ENCODE measurements at places on chromosomes 11 and 22.

- H3K4me3 ChIP-seq: no peak overlapping the region
- H3K36me3 ChIP-seq: peaks cover 31% of the 10 kb centered on the region
- H3K27me3 ChIP-seq: no peaks in the 10 kb centered on the region
- no peak for ATAC-seq
- H3K27ac ChIP-seq: no peak overlapping the region
- peaks cover 11% of the 10 kb centered on the region for H3K4me1 ChIP-seq
Measured at GRCh38 chr11:47318166-47318565, 34.3 kb downstream of the MYBPC3 start.

- peak overlapping the region; percentile 43 for H3K27ac ChIP-seq
- peaks cover 75% of the 10 kb centered on the region for H3K4me1 ChIP-seq
- ATAC-seq: no peak
- H3K27me3 ChIP-seq: no peaks in the 10 kb centered on the region
- H3K4me3 ChIP-seq: no peak overlapping the region
Measured at GRCh38 chr22:45223304-45224117, 17.2 kb downstream of the KIAA0930 start.

DNA sequence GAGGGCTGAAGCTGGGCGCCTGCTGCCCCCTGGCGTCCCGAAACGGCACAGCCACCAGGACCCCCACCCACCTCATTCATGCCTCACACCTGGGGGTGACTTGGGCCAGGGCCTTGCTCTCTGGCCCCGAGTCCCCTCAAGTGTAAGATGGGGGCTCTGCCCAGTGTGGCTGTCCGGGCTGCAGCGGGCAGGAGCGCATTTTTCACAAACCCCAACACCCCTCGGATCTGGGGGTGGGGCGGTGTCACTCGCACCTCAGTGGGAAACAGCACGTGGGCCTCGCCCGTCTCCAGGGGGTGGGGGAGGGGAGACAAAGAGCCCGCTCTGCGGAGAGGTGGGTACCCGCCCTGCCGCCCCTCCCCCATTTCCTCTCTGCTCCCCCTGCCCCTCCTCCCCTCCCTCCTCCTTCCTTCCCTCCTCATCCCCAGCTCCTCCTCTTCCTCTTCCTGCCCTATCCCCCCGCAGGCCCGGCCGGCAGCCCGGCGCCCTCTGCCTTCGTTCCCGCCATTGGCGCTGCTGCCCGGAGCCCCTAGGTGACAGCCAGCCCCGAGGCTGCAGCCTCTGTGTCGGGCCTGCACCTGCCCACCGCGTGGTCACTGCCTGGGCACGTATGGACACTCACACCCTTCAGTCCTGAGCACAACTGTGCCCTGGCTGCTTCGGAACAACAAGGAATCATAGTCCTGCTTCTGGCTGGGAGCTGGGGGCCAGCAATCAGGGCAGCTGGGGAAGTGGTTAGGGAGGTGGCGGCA lies 6.8 kb upstream of the CDKN1C start:
- peaks cover 25% of the 10 kb centered on the region for H3K4me1 ChIP-seq
- peak; percentile 50 for ATAC-seq
- H3K4me3 ChIP-seq: peak overlapping the region; percentile 76
- H3K27me3 ChIP-seq: no peaks in the 10 kb centered on the region
- H3K36me3 ChIP-seq: no peaks in the 10 kb centered on the region

- H3K4me1 ChIP-seq: peaks cover 28% of the 10 kb centered on the region
- no peaks in the 10 kb centered on the region for H3K27me3 ChIP-seq
- H3K4me3 ChIP-seq: no peak overlapping the region
- no peak for ATAC-seq
Measured at GRCh38 chr11:34072041-34072440, 20.5 kb downstream of the CAPRIN1 start.

DNA sequence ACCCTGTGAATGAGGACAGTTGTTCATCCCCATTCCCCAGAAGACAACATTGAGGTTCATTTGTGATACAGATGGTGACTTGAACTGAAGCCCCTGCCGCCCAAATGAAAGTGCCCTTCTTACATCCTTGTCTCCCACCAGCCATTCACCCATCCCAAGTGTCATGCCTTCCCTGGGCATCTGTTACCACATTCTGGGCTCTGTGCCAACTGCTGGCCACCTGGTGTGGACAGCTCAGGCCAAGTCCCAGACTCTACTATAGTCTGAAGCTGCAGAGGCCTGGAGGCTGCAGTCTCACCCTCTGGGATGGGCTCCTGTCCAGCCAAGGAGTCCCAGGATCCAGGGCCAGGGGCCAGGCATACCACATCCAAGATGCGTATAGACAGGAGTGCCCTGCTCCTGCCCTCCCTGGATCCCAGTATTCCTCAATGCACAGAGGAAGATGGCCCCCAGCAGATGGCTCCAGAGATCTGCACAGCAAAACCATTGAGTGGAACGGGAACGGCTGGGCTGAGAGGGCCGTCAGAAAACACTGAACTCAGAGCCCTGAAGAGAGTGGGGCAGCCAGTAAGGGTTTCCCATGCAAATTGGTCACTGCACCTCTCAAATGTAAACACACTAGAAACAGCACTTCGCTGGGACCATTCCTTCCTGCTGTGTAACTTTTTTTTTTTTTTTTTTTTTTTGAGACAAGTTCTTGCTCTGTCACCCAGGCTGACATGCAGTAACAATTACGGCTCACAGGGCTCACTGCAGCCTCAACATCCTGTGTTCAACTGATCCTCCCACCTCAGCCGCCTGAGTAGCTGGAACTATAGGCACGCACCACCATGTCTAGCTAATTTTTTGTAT lies 22.8 kb downstream of the ARRB1 start:
- no peak overlapping the region for H3K4me3 ChIP-seq
- ATAC-seq: peak; percentile 53
- peaks cover 18% of the 10 kb centered on the region for H3K4me1 ChIP-seq
- no peaks in the 10 kb centered on the region for H3K36me3 ChIP-seq

- H3K4me3 ChIP-seq: no peak overlapping the region
- H3K4me1 ChIP-seq: peaks cover 21% of the 10 kb centered on the region
- H3K27ac ChIP-seq: no peak overlapping the region
- no peak for ATAC-seq
- peaks cover 77% of the 10 kb centered on the region for H3K27me3 ChIP-seq
Measured at GRCh38 chr11:79388201-79388600, 52.6 kb downstream of the TENM4 start.

- no peaks in the 10 kb centered on the region for H3K4me1 ChIP-seq
- no peak overlapping the region for H3K27ac ChIP-seq
- no peaks in the 10 kb centered on the region for H3K36me3 ChIP-seq
- H3K27me3 ChIP-seq: peaks cover 33% of the 10 kb centered on the region
Measured at GRCh38 chr11:93289782-93290463, 40.6 kb upstream of the DEUP1 start.

DNA sequence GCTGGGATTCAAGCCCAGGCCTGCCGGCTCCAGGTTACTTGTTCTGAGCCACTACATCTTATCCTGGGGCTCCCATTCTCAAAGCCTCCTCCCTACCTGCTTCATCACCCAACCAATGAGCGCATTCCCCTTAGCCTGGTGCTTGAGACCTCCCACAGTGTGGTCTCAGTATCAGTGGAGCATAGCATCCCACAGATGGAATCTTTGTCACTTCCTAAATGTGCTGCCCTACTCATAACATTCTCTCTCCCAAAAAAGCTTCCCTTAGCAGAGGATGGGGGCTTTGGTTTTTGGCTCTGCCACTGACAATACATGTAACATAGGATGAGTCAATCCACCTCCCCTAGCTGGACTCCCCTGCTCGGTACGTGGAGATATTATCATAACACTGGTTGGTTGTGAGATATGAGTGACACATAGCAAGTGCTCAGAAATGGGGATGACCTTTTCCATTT lies 28.8 kb downstream of the TEAD1 start:
- no peak for ATAC-seq
- peaks cover 17% of the 10 kb centered on the region for H3K27me3 ChIP-seq
- no peaks in the 10 kb centered on the region for H3K4me1 ChIP-seq
- H3K36me3 ChIP-seq: no peaks in the 10 kb centered on the region
- H3K4me3 ChIP-seq: no peak overlapping the region

DNA sequence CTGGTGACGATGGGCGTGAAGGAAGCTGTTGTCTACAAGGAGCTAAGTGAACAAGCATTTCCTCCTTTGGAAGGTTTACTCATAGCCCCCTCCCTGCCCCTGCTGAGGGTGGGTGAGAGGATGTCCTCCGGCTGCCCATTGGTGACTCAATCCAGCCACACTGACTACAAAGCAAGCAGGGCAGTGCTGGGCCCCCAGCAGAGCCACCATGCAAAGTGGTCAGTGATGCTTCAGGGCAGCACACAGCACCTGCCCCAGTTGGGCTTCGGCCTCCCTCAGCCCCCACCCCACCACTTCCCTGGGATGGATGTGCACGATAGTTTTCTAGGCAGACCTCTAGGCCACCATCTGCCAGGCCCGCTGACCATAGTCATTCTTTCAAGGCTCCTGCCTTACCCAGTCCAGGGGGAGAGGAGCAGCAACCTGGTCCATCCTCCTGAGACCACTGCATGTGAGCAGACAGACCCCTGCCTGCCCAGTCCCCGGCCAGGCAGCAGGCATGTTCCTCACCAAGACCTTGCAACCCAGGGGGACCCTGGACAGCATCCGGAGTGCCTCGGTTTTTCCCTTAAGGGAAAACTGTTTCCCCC lies 125.1 kb downstream of the BCR start:
- ATAC-seq: no peak
- no peak overlapping the region for H3K4me3 ChIP-seq
- H3K4me1 ChIP-seq: no peaks in the 10 kb centered on the region

DNA sequence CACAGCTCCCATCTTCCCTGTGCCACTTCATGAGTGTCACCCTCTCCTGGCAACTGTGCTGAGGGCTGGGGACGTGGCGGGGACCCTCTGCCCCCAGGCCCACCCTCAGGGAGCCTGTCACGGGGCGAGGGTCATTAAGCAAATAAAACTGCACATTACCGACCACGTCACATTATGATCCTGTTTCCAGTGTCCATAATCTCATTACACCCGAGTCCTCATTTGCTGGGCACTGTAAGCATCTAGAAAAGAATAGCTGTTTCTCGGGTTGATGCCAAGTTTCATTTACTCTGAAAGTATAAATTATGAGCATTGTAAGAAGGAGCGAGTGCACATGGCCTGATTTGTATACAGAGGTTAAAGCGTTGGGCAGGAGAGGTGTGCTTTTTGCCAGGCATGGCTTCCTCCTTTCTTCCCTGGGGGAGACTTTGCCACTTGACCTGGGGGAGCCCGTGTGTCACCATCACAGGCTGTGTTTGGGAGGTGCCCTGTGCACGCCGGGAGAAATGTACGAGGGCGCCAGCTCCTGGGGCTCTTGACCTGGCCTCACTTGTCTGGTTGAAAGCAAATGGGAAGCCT lies 50.5 kb downstream of the LRP5 start:
- H3K4me3 ChIP-seq: no peak overlapping the region
- H3K27ac ChIP-seq: no peak overlapping the region
- ATAC-seq: no peak
- peaks cover 32% of the 10 kb centered on the region for H3K4me1 ChIP-seq
- peaks cover 31% of the 10 kb centered on the region for H3K36me3 ChIP-seq
- no peaks in the 10 kb centered on the region for H3K27me3 ChIP-seq

- peaks cover 7% of the 10 kb centered on the region for H3K27me3 ChIP-seq
- peaks cover 15% of the 10 kb centered on the region for H3K36me3 ChIP-seq
- no peak overlapping the region for H3K27ac ChIP-seq
- H3K4me3 ChIP-seq: no peak overlapping the region
- no peak for ATAC-seq
Measured at GRCh38 chr11:65870706-65871681, 1.6 kb downstream of the EFEMP2 start.

DNA sequence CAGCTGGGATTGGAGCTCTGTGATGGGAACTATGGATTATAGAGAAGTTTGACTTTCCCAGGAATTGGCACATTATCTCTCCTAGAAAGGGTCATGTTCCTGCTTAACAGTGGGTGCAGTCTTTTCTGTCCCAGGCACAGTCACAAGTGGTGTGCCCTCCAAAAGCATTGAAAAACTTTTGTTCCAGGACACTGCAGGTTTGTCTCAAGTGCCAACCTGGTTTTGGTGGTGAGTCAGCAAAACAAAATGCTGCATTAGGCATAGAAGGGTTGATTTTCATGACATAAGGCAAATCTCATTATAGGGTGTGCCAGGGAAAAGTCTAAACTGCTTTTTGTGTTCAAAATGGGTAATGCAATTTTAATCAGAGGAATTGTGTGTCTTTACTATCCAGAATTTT lies 4.9 kb downstream of the HTATIP2 start:
- no peak for ATAC-seq
- H3K36me3 ChIP-seq: peaks cover 48% of the 10 kb centered on the region
- no peaks in the 10 kb centered on the region for H3K27me3 ChIP-seq
- no peak overlapping the region for H3K27ac ChIP-seq

GRCh38 chr11:67538306-67538705 lies 15.1 kb upstream of the CABP2 start:
- H3K36me3 ChIP-seq: no peaks in the 10 kb centered on the region
- ATAC-seq: no peak
- H3K27me3 ChIP-seq: peaks cover 23% of the 10 kb centered on the region
- no peaks in the 10 kb centered on the region for H3K4me1 ChIP-seq
- H3K27ac ChIP-seq: no peak overlapping the region

DNA sequence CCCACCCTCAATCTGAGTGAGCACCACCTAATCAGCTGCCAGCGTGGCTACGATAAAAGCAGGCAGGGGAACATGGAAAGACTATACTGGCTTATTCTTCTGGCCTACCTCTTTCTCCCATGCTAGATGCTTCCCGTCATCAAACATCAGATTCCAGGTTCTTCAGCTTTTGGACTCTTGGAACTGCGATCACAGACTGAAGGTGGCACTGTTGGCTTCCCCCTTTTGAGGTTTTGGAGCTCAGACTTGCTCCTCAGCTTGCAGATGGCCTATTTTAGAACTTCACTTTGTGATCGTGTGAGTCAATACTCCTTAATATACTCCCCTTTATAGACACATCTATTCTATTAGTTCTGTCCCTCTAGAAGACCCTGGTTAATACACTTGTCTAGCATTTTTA lies 543.7 kb upstream of the RAG2 start:
- no peak for ATAC-seq
- H3K36me3 ChIP-seq: no peaks in the 10 kb centered on the region

DNA sequence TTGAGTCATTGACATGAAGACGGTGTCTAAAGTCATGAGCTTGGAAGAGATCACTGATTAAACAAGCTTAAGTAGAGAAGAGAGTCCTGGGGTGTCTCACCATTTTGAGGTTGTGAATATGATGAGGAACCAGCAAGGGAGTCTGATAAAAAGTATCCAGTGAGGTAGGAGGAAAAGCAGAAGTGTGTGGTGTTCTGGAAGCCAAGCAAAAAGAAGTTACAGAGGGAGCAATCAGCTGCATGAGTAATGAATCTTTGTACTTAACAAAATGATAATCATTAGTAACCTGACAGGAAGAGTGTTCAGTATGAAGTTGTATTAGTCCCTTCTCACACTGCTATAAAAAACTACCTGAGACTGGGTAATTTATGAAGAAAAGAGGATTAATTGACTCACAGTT lies 131.3 kb downstream of the C11orf87 start:
- no peaks in the 10 kb centered on the region for H3K36me3 ChIP-seq
- H3K27ac ChIP-seq: no peak overlapping the region
- ATAC-seq: no peak
- H3K4me1 ChIP-seq: no peaks in the 10 kb centered on the region
